Left lobe of liver (tissue), 2 donors: ENCODE measurements at places on chromosomes 5 and 9.
A peak's percentile ranks its signal among the peaks of the same experiment; 100 is the strongest.

GRCh38 chr5:132684922-132685720 lies 11.3 kb downstream of the IL4 start:
- no peak for DNase-seq

GRCh38 chr5:82476155-82476554 lies 198.0 kb upstream of the RPS23 start:
- no peak for DNase-seq

- no peak for DNase-seq
These were observed 118.3 kb downstream of the SLC1A3 start for GRCh38 chr5:36724467-36725332.

DNA sequence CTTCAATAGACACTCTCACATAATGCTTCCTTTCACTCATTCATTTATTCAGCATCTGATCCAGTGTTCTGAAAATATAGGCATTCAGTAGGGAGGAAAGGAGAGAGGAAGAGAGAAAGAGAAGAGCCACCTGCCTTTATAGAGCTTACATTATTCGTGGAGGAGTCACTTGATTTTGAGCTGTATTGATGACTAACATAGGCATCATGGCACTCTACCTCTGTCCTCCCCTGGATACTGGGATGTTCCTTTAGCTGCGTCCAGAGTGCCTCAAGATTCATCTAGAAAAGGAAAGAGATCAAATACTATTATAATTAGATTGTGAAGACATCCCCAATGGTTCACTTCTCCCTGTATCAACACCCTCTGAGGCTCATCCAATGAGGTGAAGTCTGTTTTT lies 345.1 kb downstream of the SPATA31D1 start:
- DNase-seq, result no peak

- no peak for DNase-seq
These were observed 770.2 kb upstream of the DMAC1 start for GRCh38 chr9:8569823-8570222.

DNA sequence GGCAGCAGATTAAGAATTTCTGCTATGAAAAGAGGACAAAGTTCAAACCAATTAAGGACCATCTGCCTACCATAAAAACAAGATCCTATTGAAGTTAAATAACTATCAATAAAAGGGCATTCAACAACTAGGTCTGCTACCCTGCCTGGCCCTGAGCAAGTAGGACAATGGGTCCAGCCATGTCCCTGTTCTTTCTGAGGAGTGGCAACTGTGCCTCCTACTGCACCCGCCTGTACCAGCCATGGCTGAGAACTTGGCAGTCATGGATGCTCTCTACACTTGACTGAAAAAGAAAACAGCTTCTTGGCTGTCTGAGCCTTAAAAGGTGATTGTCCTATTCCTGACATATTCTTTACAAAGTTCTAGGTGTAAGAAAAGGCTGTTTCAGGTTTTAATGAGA lies 652.4 kb downstream of the PDE4D start:
- DNase-seq, result no peak

DNA sequence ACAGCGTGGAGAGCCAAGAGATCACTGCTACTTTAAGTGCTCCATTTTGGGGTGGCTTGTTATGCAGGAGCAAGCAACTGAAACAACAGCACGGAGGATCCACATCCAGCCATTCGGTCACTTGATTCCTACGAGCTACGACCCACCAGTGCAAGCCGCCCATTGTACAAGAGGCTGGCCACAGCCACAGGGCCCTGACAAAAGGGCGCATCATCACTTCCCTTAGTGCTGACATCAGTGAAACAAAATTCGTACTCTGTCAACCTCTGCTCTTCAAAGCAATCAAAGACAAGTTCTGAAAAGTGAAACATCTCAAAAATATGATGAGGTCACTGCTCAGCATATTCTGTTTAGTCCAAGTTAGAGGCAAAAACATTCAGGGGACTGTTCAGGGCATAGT lies 168.4 kb downstream of the GADD45G start:
- DNase-seq, result no peak

DNA sequence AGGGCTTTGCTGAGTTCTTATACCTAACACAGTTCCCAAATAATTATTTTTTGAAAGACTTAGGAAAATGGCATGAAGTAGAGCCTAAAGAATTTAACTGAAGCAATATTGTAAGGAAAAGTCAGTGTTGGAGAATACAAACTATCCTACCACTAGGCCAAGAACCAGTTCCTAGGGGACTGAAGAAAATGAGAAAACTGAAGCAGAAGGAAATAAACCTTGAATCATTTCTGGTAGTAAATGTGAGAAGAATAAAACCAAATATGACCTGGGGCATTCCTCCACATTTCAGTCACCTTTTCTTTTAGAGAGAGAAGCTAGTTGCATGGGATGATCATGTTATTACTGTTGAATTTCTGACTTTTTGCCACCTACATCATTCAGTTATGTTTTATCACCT lies 1393.9 kb upstream of the C9orf72 start:
- no peak for DNase-seq

- DNase-seq, result peak; percentile 76
These were observed 5.6 kb downstream of the AMBP start for GRCh38 chr9:114072184-114073140.

DNA sequence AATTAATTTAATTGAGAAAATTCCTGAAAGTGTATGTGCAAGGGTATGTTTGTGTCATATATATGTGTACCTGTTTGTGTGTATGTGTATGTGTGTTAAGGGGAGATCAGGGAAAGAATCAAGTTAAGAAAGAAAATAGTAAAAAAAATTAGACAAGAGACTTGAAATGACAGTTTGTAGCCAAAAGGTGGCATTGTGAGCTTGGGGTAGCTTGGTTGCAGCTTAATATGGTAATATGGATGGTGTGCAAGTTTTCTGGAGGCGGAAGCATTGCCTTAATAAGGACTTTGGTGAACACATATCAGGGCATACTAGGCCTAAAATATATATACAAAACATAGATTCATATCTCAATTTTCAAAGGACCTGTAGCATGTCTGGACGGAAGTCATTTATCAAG lies 129.9 kb downstream of the INSYN2B start:
- DNase-seq, result no peak

- DNase-seq, result no peak
These were observed 13.4 kb upstream of the CCDC112 start for GRCh38 chr5:115309751-115310370.

- DNase-seq, result no peak
These were observed 385.0 kb downstream of the EFNA5 start for GRCh38 chr5:107285772-107286171.

GRCh38 chr5:52988335-52989024 lies 672 bp upstream of the ITGA2 start:
- DNase-seq, result no peak

DNA sequence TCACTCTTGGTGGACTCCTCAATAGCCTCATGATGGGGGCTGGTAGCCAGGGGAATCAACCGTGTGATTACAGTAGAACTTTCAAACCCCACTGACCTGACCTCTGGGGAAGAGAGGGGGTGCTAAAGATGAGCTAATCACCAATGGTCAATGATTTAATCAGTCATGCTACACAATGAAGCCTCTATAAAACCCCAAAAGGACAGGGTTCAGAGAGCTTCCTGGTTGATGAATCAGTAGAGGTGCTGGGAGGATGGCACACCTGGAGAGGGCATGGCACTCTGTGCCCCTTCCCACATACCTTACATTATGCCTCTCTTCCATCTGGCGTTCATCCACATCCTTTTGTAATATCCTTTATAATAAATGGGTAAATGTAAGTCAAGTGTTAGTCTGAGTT lies 8.9 kb upstream of the SH3TC2 start:
- DNase-seq, result no peak

GRCh38 chr9:130608554-130609134 lies 29.3 kb downstream of the FUBP3 start:
- DNase-seq, result no peak

DNA sequence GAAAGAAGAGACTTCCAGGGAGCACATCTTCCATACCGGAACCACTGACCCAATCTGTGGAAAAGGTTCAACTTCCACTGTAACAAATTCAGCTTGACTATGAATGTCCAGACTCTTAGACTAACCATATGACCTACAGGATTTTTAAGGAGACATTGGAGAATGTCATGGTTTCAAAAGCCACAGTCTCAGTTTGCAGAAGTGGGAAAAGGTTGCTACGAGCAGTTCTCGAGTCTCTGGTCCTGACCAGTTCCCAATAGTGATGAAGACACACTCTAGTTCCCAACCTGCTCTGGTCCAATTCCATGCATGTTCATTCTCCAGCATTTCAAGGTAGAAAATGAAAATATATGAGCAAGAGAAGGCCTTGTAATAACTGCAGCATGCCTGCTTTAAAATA lies 158.0 kb downstream of the MAPKAP1 start:
- DNase-seq, result no peak

DNA sequence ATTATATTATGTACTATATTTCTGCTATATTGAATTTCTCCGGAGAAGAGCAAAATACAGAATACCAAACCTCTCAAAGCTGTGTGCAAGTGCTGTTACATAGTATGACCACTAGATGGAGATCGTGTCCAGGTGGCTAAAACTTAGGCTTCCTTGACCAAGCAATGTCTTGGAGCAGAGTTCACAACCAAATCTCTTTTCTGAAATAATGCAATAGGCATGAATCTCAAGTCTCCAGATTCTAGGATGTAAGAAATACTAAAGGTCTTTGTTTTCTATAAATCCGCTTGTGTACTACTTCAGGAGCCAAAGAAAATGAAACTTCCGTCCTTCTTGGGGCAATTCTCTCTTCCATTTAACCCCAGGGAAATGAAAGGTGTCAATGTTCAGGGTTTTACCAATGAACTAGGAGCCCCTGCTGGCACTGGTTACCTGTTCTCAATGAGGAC lies 181.5 kb upstream of the RAI14 start:
- DNase-seq, result no peak

GRCh38 chr5:177432839-177433657 lies 6.6 kb downstream of the GRK6 start:
- no peak for DNase-seq
